ENCODE measurements at places on chromosomes 3 and 15. TPM values are rescaled to one million over a fixed set of nuclear protein-coding genes. Genes with fewer than 3 reads are reported as not detected.

Gene SLC22A13
- total RNA-seq, result 0.66 TPM

Gene PTPRG
- total RNA-seq, result not detected

Gene HYAL1
- total RNA-seq, result not detected

Gene CHRM5
- not detected for total RNA-seq

Gene DHX30
- total RNA-seq, result 97.7 TPM

Gene GRIP2
- total RNA-seq, result not detected

Gene GPR176
- 0.15 TPM for total RNA-seq

DNA sequence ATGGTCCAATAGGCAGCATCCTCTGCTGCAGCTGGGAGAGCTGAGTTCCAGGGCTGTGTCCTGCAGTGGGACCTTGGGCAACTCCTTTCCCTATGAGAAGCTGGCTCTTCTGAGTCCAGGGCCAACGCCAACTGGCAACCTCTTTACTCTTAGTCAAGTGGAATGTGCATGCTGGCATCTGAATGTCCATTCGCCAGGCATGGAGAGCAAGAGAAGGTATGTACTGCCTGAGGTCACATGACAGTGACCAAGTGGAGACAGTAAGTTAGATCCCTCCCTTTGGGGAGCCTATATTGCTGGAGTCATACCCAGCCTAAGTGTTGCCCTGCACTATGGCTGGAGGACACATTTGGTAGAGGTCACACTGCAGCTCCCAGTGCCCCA, 12.1 kb downstream of the HEMK1 start:
- no peak for DNase-seq

DNA sequence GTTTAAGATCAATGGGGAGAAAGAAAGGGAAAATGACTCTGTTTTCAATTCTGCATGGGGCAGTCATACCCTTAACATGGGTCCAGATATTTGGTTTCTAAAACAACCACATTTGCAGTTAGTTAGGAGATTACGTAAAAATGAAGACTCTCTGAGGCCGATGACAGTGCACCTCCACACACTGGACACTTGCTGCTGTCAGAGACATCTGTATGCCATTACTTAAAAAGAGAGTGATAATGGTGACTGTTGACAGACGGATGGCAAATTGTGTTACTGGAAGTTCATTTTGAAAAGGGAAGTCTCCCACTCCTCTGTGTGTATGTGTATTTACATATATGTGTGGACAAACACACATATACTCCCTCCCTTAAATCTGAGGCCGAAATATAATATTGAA, 304.5 kb upstream of the SEMA6D start:
- no peak for DNase-seq

- peak; percentile 7 for DNase-seq
Measured at GRCh38 chr3:142027735-142028134, 121.6 kb downstream of the TFDP2 start.

DNA sequence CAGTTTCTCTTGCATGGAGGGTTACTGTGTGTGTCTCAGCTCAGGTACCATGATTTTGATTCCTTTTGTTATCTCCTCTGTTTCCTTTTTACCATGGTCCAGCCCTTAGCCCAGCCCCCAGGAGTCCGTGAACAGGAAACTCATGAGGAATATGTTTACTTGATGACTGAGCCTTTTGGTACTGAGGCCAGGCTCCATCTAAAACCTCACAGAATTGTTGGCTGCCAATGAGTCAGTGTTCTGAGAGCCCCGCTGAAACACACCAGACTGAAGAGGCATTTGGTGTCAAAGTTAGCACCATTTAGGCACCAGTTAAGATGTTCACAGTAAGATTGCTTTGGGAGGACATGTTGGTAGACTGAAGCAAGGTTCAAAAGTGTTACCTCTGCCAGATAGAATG, 80.9 kb downstream of the DGKG start:
- no peak for DNase-seq

GRCh38 chr15:25900901-25901300, 37.8 kb upstream of the ATP10A start:
- no peak for DNase-seq

DNA sequence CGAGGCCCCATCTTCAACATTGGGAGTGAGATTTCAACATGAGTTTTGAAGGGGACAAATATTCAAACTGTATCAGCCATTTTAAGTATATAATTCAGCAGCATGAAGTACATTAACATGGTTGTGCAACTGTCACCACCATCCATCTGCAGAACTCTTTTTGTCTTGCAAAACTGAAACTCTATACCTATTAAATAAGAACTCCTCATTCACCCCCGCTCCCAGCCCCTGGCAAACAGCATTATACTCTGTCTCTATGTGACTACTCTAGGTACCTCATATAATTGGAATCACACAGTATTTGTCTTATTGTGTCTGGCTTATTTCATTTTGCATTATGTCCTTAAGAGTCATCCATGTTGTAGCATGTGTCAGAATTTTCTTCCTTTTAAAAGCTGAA, 110.1 kb downstream of the MAP2K5 start:
- no peak for DNase-seq

- no peak for DNase-seq
Measured at GRCh38 chr3:71441217-71441924, 142.2 kb downstream of the FOXP1 start.

DNA sequence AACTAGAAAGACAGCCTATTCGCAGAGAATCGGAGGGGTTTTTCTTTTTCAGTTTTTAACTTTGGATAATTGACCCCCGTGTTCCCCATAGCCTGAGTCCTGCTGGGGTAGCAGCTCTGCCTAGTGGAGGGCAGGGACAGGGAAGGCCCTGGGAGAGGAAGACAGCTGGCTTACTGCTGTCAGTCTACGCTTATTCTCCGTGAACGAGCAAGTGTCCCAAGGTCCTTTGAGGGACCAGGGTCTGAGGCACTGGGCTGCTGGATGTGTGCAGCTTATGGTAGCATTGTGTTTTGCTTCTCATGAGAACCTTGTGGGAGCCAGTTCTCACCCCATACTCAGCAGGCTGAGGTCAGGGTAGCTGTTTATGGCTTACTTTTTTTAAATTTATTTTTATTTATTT, 3.0 kb downstream of the LIMD1 start:
- no peak for DNase-seq

GRCh38 chr3:123936400-123936799, 24.6 kb downstream of the CCDC14 start:
- DNase-seq, result no peak

GRCh38 chr3:85482213-85482490, 523.4 kb downstream of the CADM2 start:
- no peak for DNase-seq

Data from T-cell (primary cell).